ENCODE measurements at places on chromosomes 3 and 15. TPM values are rescaled to one million over a fixed set of nuclear protein-coding genes. Genes with fewer than 3 reads are reported as not detected.
A peak's percentile ranks its signal among the peaks of the same experiment; 100 is the strongest.

GRCh38 chr3:47394140-47394870 lies 13.5 kb downstream of the PTPN23 start:
- no peak for DNase-seq

- DNase-seq = no peak
Measured at GRCh38 chr3:102113421-102114041, 264.2 kb downstream of the NFKBIZ start.

Gene DCLK3
- total RNA-seq = 0.64 TPM

DNA sequence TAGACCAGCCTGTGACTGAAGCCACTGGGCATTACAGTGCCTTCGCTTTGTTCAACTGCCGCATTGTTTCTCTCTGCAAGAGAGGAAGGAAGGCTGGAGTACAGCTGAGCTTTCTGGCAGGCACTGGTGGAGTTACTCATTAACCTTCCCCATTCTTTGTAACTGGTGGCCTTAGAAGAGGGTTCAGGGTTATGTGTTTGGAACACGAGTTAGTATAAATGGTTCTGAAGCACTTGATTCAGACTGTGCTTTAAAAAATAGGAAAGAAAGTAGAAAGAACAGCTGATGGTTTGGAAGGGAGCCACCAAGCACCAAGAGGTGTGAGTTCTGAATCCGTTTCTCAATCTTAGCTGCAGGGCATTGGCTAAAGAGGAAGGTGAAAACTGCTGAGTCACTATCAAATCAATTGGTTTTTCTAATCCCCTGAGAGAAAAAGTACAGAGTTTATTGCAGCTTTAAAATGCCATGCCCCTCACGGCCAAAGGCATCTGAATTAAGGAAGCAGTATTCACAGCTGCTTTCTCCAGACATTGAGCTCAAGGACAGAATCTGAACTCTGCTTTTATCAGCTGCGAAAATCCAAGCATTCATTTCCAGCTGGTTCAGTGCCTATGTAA lies 3.6 kb downstream of the HGD start:
- DNase-seq = no peak

Gene TTLL13
- not detected for total RNA-seq

- DNase-seq = no peak
Measured at GRCh38 chr3:73868688-73869315, 244.1 kb upstream of the PDZRN3 start.

DNA sequence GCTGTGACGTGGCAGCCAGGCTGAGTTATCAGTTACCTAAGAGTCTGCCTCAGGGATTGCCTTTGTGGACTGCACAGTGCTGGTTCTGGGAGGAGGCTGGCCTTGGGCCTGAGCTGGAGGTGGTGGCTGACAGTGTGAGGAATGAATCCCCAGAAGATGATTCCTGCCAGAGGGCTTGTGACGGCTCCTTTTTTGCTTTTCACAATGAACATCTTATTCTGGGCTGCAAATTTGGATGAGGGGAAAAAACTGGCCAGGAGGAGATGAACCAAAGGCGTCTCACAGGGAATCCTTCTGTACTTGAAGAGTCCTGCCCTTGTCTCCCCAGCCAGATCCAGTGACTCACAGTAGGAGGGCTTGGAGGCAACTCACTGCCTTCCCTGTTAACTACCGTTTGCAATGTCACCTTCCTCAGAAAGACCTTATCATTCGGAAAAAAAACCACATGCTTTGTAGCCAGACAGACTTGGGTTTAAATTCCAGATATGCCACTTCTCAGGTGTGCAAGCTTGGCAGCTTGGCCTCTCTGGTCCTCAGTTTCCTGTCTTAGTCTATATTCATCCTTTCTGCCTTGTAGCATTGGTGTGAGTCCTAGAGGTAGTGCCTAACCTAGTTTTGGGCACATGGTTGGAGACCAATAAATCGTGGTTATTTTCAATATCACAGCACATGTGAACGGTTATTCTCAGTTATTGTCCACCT lies 19.1 kb downstream of the ST6GAL1 start:
- no peak for DNase-seq

- DNase-seq = no peak
Measured at GRCh38 chr3:49295489-49296058, 18.5 kb upstream of the C3orf62 start.

DNA sequence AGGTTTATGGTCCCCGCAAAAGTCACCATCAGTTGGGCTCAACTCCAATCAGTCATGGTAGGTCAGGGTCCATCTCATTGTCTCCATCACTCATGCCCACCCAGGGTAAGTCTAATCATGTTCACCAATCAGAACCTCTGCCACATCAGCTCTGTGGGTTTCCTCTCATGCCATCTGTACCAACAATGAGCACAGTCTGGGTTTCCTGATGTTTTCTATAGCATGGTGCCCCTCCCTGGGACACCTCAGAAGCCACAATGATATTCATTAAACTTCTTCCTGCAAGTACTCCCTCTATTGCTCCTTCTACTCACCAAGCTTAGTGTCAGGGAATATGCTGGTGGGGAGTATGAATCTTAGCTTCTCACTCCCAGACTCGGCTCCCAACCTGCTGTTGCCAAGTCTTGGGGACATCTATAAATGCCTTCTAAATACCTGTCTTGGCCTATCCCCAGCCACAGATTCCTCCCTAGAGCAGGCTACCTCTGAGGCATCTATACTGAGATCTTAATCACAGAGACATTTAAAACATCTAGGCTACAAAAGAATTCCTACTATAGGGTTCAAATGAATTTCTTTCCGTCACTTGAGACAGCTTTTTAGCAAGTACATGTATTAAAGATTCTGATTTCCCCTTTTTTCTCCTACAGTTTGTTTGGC lies 5.0 kb upstream of the CCR2 start:
- no peak for DNase-seq

DNA sequence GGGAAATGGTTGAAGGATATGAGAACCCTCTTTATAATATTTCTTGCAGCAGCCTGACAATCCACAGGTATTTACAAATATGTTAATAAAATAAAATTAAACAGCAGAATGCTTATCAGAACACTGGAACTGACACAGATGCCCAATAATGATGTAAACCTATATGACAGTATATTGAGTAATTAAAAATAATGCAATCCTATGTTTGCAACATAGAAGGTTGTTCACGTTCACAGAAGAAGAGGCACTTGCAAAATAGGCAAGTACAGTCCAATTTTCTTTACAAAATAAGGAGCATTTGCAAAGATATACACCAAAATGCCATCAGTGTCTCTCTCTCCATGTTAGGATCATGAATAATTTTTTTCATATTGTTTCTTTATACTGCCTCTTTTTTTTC lies 397.0 kb upstream of the WNT5A start:
- DNase-seq = no peak

- DNase-seq = no peak
Measured at GRCh38 chr3:116870379-116870778, 160.8 kb downstream of the TUSC7 start.

DNA sequence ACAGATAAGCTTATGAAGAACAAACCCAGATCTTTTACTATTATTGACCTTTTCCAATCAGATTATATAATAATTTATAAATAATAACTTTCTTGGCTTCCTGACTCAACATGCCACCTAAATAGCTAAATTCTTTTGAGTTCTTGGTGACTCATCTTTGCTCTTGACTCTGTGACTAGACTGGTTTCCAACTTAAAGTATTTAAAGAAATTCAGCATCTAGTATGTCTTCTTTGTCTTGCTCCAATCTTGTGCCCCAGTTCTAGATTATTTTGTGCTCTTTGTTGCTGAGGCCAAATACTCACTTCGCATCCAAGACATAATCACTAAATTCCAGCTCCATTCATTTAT lies 483.2 kb upstream of the TBL1XR1 start:
- no peak for DNase-seq

Gene PPP1R14D
- total RNA-seq = not detected

- DNase-seq = no peak
Measured at GRCh38 chr15:35522061-35522460, 23.9 kb downstream of the DPH6 start.

Gene PLS1
- 6.3 TPM for total RNA-seq

GRCh38 chr3:61944726-61945125 lies 383.4 kb downstream of the PTPRG start:
- DNase-seq = no peak

DNA sequence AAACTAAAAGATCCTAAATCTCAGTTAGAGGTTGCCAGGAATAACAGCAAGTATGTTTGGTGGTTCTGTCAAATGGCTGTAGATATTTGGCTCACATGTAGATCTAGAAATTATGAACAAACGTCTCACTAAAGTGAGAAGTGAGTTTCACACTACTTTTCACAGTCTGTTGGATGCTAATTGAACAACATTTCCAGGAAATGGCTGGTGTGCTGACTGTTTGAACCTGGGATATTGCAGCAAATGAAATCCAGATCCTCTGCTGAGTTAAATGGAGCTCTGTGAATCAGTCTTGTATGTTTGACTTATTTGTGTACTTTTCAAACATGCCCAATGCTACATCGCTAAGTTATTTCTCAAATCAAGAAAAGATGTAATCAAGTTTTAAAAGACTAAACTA lies 21.3 kb upstream of the RSL24D1 start:
- no peak for DNase-seq

Gene ZDHHC23
- total RNA-seq = 11.5 TPM

Gene SLC24A1
- total RNA-seq = 13.5 TPM

Gene EIF4E3
- 17.9 TPM for total RNA-seq

DNA sequence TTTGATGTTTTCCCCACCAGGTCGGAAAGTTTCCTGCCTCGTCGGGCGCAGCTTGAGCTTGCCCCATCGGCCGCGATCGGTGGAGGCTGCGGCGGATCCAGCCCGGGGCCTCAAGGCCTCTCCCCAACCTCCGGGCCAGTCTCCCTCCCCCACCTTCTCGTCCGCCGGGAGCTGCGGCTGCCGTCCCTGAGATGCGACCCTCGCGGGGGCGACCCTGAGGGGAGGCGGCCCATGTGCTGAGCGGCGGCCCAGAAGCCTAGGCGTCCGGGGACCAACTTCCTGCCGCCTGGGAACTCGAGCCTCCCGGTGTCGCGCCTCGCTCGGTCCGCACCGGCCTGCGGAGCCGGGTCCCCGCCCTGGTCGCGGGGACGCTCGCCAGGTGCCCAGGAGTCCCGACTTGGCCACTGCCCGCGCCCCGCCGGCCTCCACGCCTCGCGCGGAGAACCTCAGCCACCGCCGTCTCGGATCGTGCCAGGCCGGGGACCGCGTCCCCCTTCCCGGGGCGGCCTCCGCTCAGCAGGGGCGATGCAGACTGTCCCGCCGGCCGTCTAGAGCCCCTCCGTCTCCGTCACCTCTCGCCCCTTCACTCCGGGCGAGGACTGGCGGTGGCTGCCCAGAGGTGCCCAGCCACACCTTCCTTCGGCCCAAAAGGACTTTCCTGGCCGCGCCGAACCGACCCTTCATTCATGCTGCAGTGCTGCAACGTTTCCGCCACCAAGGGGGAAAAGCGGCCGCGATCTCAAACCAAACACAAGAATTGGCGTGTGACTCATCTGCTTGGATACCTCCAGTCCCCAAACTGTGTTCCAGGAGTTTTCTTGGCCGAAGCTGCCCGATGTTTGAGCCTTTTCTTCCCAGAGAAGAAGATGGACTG lies 656 bp downstream of the SLMAP start:
- peak; percentile 83 for DNase-seq

Gene PDZRN3
- total RNA-seq = 17.3 TPM

DNA sequence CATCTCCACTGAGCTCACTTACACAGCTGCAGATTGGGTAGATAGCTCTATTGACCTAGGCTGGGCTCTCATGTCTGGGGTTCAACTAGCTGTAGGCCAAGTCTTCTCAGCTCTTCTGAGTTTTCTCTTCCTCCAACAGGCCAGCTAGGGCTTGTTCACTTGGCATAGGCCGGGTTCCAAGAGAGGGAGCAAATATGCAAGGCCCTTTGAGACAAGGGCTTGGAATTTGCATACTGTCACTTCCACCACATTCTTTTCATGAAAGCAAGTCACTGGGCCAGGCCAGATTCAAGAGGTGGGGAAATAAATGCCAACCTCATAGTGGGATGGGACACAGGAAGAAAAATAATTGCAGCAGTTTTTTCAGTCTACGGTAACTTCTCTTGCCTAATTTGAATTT lies 25.2 kb downstream of the PIGB start:
- no peak for DNase-seq

DNA sequence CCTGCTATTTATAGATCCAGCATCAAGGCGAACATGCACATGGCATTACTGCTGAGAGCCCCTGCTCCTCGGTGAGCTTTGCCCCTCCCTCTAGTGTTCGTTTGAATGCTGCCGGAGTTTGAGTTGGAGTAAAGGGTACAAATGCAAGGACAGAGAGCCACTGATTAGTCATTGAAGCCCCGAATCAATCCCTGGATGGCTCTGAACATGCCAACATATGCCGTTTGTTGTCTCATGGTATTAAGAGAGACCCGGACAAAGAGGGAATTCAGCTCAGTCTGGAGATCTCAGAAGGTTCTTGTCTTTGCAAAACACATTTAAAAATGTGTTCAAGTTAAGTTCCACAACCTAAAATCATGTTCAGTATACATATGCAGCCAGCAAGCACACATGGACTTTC lies 789.2 kb upstream of the NR2F2 start:
- no peak for DNase-seq

Gene ACAP2
- total RNA-seq = 53.2 TPM

DNA sequence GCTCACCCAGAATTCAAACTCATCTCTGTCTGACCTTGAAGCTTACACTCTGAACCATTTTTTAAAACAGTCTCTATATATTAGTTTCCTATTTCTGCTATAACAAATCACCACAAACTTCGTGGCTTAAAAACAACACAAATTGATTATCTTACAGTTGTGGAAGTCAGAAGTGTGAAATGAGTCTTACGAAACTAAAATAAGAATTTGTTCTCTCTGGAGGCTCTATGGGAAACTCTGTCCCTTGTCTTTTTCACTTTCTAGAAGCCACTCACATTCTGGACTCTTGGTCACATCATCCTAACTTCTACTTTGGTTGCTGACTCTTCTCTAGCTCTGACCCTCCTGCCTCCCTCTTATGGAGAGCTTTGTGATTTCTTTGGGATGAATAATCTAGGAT lies 429.3 kb upstream of the THBS1 start:
- DNase-seq = no peak

GRCh38 chr3:168722091-168722490 lies 626.4 kb upstream of the GOLIM4 start:
- no peak for DNase-seq

Data from suprapubic skin (tissue), 4 donors.